Right hindlimb (tissue), 1 donor: ENCODE measurements at places on chromosomes 1 and 21.

GRCh38 chr1:29639156-29639736 is 402.9 kb downstream of the PTPRU start:
- DNase-seq = no peak

DNA sequence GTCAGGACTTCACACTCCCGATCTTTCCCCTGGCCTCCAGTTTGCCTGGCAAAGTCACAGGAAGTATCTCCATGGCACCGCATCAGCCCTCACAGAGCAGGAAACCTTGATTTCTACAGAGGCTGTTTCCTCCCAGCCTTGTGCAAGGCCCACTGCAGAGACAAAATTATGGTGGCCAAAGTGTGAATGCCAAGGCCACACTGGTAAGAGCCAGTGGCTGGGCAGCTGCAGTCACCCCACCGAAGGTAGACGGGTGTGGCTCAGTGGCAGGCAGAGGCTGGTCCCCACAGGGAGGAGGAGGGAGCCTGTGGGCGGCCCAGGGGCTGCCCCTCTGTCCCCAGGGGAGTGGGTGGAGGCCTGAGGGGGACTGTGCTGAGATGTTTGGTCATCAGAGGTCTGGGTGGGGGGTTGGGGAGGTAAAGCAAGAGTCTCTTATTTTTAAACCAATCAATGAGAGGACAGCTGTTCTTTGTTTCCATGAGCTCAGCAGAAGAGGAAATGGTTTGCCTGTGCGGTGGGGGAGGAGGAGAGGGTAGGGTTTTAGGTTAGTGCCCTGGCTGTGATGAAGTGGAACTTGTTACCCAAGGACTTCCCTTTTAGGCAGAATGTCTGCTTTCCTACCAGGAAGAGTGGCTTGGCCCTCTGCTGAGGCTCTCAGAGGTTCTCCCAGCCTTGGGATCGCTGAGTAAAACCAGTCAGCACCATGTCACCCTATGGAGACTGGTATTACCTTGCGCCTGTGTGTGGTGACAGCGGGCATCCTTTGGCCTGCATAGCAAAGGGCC is 18.0 kb upstream of the BTG2 start:
- peak; percentile 73 for DNase-seq

- no peak for DNase-seq
Observed at GRCh38 chr1:44059664-44060355, 28.5 kb upstream of the SLC6A9 start.

GRCh38 chr1:161299347-161299746 is 10.4 kb downstream of the MPZ start:
- DNase-seq = no peak

GRCh38 chr1:38766125-38766524 is 93.4 kb downstream of the RRAGC start:
- no peak for DNase-seq

GRCh38 chr1:17914987-17915386 is 159.9 kb downstream of the ACTL8 start:
- no peak for DNase-seq

DNA sequence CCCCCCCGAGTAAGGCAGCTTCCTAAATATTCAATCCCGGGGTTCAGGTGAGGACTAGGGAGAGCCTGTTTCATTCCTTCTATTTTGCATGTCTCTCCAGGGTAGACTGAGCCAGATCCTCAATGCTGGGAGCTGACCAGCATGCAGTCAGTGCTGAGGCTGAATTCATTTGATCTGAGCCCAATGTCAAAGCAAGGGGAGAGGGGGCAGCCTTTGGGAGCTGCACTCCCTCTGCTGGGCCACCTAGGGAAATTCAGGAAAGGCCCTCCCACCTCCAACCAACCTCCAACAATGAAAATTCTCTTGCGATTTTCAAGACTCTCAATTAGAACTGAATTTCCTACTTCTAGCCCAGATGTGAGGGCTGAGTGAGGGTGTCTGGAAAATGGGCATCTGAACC is 371.2 kb downstream of the NPHP4 start:
- DNase-seq = peak; percentile 40

GRCh38 chr1:25805863-25806225 is 5.9 kb downstream of the SELENON start:
- peak; percentile 71 for DNase-seq

GRCh38 chr1:109881906-109882287 is 28.8 kb upstream of the CSF1 start:
- no peak for DNase-seq

- no peak for DNase-seq
Observed at GRCh38 chr1:15900662-15901279, 53.3 kb downstream of the SPEN start.

DNA sequence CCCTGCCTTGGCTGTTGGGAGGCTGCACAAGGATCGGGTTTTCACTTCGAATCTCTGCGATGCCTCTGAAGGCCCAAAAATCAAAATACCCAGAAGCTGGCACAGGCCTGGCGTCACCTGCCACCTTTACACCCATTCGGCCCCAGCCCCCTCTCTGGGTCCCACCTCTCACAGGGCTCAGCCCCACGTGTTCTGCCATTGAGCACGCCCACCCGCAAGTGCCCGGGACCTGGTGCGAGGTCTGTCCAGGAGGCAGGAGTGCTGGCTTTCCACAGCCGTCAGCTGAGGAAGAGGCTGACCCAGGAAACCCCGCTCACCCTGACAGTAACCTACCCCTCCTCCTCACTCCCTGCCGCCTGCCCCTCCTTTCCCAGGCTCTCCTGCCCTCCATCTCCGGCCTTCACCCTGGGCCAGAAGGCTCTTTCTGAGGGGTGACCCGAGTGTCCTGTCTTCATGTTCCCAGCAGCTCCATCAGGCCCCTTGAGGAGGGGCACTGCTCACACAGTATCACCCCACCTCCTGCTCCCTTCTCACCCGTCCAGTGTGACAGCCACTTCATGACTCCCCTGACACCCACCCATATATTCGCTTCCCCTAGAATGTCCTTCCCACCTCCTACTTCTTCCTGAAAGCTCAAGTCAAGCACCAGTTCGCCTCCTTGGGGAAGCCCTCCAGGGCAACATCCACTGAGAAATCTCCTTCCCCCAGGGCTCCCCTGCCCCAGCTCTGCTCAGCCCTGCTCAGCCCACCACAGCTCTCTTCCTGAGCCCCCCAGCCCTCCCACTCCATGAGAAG is 13.5 kb downstream of the RCC2 start:
- no peak for DNase-seq

- no peak for DNase-seq
Observed at GRCh38 chr1:187092104-187092503, 263.4 kb downstream of the PLA2G4A start.

- DNase-seq = no peak
Observed at GRCh38 chr1:158819461-158820443, 11.4 kb upstream of the MNDA start.

- DNase-seq = peak; percentile 71
Observed at GRCh38 chr1:50023292-50024159, at the start of gene AGBL4. Gene AGBL4, minus strand, starts transcription at chr1:50023954.

DNA sequence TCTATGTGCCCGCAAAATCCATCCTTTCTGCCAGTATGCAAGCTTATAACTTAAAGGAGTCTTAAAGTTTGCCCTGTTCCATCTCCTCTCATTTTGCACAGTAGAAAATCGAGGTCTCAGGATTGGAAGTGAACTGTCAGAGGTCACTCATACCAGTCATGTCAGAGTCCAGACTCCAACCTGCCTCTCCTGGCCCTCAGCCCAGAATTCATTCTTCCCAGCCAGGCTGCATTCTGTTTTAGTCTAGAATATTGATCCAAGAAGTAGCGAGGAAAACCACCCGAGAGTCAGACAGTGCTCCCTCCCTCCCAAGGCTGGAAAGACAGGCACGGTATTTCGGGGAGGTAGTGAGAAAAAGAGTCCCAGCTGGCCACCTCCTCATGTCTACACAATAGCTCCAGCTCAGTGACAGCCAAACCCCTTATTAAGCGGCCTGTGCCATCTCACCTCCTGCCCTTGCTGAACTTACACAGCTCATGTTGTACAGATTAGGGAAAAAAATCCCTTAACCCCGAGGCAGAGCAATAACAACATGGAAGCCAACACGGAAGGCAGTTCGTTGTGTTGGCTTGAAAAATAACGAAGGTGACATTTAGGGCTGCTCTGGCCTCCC is 89.4 kb downstream of the OMA1 start:
- DNase-seq = no peak

DNA sequence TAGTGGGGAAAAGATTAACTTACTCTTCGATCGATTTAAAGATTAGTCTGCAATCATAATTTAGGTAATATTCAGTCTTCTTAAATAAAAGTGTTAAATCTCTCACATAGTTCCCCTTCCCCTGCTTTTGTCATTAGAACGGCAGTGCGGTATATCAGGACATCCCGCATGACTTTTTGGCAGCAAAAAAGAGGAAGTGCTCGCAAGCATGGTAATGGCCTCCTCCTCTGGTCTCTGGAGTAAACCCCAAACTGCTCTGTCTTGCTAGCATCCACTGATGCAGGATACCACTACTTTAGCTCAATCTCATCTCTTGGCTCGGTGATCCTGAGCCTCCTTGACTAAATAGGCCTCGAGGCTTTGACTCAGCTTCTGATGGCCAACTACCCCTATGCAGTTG is 78.7 kb upstream of the VAV3 start:
- no peak for DNase-seq
